Activated naive CD4-positive, alpha-beta T cell (primary cell): ENCODE measurements at places on chromosomes 13 and 19.
A peak's percentile ranks its signal among the peaks of the same experiment; 100 is the strongest.

DNA sequence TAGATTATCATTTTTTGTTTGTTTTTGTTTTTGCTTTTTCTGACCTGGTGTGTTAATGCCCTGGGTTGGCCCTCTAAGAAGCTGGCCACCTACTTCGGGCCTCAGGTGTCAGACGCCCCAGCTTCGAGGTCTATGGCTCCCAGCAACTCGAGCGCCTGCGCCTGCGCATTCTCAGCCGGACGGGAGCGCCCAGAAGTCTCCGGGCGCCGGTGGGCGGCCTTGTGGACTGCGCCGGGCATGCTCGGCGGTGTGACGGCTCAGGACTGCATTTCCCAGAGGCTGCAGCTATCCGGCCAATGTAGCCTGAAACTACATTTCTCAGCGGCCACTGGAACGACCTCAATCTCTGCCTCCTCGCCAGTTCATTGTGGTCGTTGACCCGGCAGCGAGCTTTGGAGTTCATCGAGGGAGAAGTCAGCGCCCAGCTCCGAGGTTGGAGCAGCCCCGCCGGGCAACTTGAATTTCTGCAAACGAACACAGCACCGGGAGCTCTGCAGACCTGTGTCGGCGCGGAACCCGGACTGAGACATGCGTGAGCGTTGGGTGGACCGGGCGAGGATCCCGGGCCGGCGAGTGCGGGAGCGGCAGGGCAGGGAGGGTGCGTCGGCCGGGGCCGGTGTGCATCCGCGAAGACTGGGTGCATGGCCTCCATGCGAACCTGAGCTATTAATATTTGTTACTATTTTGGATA lies at the start of gene ZNF30:
ZNF30 (plus strand) TSS at position 219 of the 691 bp plus-strand sequence. CDS start 3,045 bp downstream, outside the sequence.
- peak; percentile 45 for DNase-seq

DNA sequence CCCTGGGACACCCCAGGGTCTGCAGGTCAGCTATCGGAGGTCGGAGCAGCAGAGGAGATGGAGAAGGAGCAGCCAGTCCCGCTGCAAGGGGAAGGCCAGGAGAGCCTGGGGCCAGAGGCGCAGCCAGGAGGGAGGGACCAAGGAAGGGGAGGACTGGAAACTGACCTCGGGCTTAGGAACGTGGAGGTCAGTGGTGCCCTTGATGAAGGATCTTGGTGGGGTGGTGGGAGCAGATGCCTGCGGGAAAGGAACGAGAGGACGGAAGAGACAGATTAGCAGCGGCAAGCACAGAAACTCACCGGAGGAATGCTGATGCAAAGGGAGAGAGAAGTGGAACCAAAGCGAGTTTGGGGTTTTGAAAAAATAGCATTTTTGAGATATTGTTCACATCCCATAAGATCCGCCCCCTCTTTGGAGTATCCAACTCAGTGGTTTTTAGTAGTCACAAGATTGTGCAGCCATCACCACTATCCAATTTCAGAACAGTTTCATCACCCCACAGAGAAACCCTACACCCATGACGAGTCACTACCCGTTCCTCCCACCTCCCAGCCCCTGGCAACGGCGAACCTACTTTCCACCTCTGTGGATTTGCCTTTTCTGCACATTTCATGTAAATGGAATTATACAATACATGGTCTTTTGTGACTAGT lies 22.1 kb downstream of the PLEKHF1 start:
- no peak for DNase-seq

GRCh38 chr19:571566-571974 lies 826 bp upstream of the BSG start:
- DNase-seq: no peak

DNA sequence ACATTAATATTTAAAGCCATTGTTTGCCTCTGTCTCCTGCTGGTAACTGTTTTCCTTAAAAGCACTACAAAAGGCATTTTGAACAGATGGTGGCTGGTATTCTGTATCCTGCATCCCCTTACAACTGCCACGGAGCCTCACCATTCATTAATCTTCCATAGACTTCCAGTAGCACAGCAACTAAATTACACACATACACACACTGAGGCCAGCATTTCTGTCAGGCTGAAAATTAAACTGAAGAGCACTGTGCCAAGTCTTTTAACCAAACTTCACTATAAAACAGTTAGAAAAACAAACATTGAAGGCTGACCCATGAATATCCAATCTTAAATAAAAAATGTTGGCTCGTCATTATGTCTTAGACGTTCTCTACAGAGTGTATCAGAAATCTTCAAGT lies 697.8 kb downstream of the DACH1 start:
- no peak for DNase-seq

DNA sequence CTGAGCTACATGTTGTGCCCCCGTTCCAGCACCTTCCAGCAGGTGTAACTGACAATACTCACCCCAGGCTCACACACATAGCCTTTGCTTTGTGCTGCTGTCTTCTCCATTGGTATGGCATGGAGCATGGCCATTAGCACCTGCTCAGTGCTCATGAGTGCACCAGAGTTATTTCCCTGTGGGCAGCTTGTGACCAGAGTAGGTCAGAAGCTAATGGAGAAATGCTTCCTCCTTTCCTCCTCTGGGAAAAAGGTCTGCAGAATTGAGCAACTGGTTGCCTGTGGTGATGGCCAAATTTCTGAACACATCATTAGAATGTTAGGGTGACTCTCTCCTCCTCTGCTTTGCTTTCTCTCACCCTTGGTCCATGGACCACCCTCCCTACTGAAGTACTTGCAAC lies 344.5 kb upstream of the TMTC4 start:
- no peak for DNase-seq

GRCh38 chr19:3477951-3478350 lies 2.4 kb downstream of the SMIM24 start:
- no peak for DNase-seq

DNA sequence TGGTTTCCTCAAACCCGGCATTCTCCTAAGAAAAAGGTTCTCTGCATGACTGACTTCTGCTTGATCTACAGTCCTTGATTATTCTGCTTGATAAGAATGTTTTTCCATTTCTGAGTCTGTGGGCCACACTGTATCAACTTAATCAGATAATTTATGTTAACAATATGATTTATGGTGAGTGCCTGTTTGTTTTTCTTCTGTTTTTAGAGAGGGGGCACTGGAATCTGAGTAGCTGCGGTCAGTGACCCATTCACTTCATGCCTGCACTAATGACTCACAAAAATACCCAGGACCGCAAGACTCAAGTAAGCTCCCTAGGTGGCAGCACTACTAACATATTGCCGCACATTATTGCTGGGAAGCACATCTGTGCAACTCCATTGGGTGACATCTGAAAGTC lies 542.3 kb upstream of the ATXN8OS start:
- no peak for DNase-seq

DNA sequence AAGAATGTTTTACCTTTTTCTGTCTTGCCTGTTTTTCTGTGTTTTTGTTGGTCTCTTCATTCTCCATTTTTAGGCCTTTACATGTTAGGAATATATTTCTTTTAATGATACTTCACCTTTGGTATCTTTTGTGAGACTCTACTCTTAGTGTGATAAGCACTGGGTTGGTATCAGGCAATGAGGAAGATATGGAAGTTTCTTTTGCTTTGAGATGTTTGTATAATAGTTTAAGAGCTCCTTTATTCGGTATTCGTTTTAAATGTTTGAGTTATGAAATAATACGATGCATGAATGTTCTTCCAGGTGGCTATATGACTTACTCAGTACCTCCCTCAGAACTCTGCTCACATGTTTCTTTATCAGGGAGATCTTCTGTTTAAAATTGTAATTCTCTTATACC lies 144.8 kb downstream of the PDS5B start:
- no peak for DNase-seq

- peak; percentile 60 for DNase-seq
Observed at GRCh38 chr19:6530386-6531162, at the start of gene TNFSF9. Gene TNFSF9, plus strand, starts transcription at chr19:6531026. Its CDS starts 11 bp downstream, at chr19:6531037.

GRCh38 chr13:27619093-27619727 lies 1.1 kb downstream of the LNX2 start:
- DNase-seq: no peak

DNA sequence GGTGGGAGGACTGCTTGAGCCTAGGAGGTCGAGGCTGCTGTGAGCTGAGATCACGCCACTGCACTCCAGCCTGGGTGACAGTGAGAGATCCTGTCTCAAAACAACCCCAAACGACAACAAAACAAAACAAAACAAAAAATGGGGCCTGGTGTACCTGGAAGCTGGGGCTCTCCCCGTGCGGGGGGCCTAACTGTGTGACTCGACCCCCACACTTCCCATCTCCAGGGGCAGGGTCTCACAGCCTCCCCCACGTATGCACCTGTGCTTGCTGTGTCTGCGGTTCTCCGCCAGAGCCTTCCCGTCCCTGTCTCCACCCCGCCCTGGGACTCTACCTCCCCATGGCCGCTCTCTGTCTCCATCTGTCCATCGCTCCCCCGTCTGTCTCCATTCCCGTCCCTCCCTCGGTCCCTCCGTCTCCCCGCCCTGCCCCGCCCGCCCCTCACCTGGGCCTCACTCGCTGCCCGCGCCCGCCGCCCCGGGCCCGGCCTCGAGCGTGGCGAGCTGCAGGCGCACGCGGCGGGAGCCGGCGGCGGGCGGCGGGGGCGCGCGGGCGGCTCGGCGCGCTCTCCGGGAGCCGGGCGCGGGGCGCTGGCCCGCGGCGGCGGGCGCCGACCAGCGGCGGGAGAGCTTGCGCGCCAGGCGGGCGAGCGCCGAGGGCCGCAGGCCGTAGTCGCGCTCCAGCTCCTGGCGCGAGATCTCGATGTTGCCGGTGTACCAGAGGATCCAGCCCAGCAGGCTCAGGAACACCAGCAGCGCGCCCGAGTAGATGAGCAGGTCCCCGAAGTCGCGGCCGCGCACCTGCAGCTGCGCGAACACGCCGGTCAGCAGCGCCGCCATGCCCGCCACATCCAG lies 587 bp downstream of the TMEM238 start:
- DNase-seq: no peak

DNA sequence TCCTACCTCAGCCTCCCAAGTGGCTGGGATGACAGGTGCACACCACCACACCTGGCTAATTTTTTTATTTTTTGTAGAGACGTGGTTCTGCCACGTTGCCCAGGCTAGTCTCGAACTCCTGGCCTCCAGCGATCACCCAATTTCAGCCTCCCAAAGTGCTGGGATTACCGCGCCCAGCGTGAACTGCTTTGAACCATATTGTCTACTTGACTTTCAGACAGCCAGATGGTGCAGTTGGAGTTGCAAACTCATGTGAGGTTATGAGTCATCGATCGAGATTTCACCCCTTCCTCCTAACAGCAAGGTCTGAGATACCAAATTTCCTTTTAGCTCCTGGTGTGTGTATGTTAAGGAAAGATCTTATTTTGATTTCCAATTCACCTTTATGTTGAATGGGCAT lies 2.7 kb downstream of the SLC27A1 start:
- DNase-seq: no peak

DNA sequence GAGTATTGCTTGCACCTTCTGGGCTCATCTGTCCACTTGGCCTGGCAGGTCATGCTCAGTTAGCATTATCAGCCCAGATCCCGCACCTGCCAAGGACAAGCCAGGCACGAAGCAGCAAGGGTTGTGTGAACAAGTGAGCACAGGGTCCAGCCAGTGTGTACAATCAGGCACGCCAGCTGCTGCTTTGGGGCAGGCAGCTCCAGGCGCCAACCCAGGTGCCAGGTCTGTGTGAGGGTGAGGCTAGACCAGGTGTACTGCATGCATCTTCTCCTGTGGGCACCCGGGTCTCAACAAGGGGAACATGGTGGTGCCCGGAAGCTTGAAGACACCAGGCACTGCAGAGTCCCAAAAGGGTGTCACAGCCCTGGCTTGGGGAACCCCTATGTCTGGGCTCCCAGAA lies 1446.8 kb downstream of the PCDH9 start:
- no peak for DNase-seq

- no peak for DNase-seq
Observed at GRCh38 chr13:101752432-101752831, 300.0 kb downstream of the ITGBL1 start.

DNA sequence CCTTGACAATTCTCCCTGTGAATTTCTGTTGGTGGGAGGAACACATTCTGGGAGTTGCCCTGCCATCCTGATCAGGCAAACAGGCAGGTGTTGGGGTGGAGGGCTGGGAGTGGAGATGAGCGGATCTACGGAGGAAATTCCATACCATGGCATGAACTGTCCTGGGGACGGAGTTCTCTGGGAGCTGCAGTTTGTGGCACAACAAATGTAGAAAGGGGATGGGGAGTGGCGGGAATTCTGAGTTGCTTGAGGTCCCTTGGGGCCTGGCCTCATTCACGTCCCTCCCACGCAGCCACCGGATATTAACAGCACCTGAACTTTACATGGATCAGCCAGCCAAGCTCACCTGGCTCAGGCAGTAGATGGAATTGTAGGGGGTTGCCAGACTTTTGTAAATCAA lies 70.0 kb downstream of the CHST8 start:
- no peak for DNase-seq

DNA sequence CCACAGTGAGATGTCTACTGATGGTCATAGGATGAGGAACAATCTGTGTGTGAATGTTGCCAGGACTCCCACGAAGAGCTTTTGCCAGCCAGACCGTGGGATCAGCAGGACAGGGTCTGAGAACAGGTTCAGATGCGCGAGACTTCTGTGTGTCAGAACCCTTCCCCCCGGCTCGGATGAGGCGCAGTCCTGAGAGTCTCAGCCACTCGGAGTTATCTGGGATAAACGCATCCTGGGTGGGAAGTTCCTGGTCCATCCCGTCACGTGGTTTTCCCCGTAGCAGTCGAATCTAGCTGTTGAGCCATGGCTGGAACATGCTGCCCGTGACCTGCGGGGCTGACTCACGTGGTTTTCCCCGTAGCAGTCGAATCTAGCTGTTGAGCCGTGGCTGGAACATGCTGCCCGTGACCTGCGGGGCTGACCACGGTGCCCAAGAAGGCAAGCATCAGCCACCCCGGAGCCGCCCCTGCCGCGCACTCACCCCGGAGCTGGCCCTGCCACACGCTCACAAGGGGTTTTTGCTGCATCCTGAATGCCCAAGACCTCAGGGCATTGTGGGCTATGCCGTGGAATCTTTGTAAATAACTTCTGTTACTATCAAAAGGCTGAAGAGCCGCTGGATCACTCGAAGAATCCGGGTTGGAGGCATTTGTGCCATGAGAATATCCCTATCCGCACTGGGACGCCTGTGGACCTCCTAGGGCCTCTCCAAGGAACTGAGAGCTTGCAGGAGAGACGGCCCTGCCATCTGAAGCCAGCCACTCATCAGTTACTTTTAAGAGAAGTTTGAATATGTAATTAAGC lies 130.8 kb upstream of the MCF2L start:
- no peak for DNase-seq

DNA sequence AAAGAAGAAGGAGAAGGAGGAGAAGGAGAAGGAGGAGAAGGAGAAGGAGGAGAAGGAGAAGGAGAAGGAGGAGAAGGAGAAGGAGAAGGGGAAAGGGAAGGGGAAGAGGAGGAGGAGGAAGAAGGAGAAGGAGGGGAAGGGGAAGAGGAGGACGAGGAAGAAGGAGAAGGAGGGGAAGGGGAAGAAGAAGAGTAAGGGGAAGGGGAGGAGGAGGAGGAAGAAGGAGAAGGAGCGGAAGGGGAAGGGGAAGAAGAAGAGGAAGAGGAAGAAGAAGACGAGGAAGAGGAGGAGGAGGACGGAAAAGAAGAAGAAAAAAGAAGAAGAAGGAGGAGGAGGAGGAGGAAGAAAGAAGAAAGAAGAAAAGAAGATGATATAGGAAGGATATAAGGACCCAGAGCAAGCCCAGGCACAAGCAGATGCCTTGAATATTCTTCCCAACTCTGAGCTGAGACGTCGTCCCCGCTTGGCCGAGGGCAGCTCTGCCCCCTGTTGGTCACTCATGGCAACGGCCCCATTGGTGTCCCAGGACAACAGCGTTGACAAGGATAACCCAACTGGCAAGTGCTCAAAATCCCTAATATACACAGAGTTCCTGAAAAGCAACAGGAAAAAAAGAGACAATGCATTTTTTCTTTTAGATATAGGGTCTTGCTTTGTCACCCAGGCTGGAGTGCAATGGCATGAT lies 30.6 kb upstream of the IGSF23 start:
- no peak for DNase-seq

GRCh38 chr13:21901811-21902708 lies 231.2 kb downstream of the FGF9 start:
- no peak for DNase-seq
